ENCODE measurements at places on chromosomes 6 and 20.

DNA sequence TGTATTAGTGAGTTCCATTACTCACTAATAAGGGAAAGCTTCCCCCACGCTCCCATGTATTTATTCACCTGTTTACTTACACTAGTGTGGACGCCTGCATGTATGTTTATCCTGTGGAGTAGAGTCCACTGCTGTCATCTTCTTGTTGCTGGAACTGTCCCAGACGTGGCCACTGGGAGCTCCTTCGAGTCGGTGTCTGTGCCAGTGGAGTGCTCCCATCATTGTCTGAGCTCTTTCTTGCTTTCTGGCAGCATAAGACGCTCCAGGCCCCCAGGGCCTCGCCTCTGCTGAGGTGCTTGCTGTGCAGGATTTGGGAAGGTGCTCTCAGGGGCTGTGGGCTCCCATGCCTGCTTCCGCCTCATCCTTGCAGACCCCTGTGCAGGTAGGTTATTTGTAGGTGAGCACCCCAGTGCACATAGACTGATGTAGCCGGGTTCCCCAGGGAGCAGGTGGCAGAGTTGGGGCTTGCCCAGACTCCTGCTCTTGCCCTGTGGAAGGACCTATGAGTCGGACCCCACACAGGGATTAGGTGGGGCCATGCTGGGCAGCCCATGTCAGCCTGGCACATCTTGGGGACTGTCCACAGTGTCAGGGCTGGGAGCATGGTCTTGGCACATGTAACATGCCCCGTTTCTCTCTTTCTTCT, 16.6 kb downstream of the PHACTR3 start:
- no peak for DNase-seq

- DNase-seq, result no peak
Observed at GRCh38 chr6:54107470-54108090, 3.7 kb upstream of the MLIP start.

DNA sequence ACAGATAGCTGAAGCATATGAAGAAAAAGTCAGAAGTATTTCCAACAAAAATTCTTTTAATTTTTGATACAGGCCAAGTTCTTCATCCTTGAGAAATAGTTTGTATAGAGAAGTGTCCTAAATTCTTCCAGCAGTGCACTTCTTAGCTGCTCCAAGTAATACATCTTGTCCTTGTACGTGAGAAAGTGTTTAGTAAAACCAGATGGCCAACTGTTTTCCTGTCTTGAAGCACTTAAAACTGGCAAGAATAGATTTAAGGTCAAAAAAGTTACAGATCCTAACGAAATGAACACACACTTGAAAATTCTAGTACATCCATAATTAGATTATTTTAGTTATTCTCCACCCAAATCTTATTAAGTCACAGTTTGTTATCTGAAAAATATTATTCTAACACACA, 52.2 kb upstream of the HSF2 start:
- no peak for DNase-seq

DNA sequence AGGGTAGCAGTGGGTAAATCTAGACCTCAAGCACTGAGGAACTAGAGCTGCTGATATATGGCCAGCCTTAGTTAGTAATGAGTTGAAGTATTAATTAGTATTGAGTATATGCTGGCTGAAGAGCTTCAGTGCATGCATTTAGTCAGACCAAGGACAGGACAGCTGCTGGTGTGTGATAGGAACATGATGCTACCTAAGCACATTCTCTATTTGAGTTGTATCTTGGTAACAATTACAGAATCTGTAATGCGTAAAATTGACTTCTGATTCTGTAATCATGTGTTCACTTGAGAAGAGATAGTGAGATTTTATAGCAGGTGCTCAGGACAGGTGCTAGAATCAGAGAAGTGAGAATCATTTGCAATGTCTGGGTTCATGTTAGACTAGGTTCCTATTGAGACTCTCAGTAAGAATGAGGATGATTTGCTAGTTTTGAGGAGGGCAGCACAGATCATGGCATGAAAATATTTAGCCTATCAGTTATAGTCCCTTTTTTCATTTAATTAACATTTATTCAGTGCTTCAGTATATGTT, 369.4 kb upstream of the HS3ST5 start:
- no peak for DNase-seq

GRCh38 chr6:89281779-89282246, 33.3 kb downstream of the GABRR2 start:
- DNase-seq, result no peak

DNA sequence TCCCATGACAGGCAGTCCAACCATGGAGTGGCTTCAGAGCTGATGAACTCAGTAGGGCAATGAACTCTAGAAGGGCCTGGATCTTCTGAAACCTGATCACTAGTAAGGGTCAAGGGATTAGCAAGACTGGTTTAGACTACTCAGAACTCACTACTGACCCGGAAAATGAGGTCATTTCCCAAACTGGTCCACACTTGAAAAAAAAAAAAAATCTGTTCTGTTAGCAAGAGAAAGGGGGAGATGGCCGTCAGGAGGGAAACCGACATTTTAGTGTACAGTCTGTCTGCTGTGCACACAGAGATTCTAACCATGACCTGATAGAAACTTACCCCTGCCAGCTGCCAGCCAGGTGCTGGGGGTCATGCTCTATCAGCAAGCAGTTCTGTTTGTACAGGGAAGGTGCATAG, 262.4 kb upstream of the AGPAT4 start:
- no peak for DNase-seq

DNA sequence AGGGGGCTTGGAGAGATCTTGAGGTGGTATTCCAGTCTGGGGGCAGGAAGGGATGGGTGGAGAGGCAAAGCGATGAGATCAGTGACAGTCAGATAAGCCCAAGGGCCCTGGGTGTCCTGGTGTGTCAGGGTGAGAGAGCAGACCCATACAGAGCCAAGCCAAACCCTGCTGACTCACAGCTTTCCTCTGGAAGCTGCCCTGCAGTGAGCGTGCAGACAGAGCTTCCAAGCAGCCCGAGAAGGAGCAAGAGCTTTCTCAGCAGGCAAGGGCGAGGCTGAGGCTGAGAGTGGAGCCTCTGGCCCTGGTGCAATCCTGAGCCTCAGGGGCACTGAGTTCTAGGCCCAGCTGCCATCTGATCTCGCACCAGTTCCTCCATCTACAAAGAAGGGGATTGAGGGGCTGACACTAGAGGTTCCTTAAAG, 91.1 kb upstream of the HIVEP1 start:
- DNase-seq, result peak; percentile 40

- no peak for DNase-seq
Observed at GRCh38 chr6:113381232-113381631, 475.9 kb upstream of the MARCKS start.

- DNase-seq, result no peak
Observed at GRCh38 chr6:81996414-81996813, 243.9 kb upstream of the TENT5A start.

GRCh38 chr20:37233548-37234253, 27.9 kb downstream of the GHRH start:
- DNase-seq, result no peak

DNA sequence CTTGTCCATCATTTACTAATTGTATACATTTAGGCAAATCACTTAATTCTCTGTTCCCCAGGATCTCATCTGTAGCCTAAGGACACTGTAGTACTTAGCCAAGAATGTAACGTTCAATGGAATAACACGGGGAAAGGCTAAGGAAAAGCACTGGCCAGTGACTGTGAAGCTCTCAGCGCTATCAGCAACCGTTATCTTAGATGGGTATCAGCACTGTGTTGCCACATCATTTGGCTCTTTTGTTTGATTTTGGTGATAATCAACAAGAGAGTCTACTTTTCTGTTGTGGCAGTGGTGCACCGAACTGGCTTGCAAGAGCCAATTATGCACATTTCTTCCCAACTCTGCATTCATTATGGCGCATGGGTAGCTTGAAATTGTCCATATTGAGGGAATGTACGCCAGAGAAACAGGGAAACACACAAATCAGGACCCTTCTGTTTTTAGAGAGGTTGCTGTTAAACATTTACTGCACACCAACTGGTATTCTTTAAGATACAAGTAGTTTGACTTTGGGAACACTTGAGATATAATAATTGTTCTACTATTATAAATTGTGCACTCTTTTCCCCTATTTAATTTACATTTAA, 93.7 kb upstream of the C6orf118 start:
- DNase-seq, result no peak

GRCh38 chr6:4677011-4677750, 99.0 kb upstream of the CDYL start:
- DNase-seq, result no peak

- no peak for DNase-seq
Observed at GRCh38 chr6:51585264-51585663, 502.1 kb downstream of the PKHD1 start.

GRCh38 chr6:134081506-134081905, 29.1 kb upstream of the SLC2A12 start:
- no peak for DNase-seq

GRCh38 chr20:1187605-1188171, 2.9 kb upstream of the TMEM74B start:
- DNase-seq, result no peak

- DNase-seq, result no peak
Observed at GRCh38 chr6:155115893-155116570, 120.9 kb downstream of the TIAM2 start.

- no peak for DNase-seq
Observed at GRCh38 chr20:3930265-3931206, 41.3 kb downstream of the PANK2 start.

DNA sequence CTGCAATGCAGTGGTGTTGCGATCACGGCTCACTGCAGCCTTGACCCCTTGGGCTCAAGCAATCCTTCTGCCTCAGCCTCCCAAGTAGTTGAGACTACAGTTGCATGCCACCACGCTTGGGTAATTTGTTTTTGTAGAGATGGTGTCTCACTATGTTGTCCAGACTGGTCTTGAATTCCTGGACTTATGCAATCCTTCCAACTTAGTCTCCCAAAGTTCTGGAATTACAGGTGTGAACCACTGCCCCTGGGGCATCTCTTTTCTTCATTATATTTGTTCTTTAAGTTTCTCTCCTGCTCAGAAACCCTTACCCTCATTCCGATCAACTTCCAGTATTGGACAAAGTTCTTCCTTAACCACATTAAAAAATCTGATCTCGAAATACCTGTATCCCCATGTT, 44.7 kb upstream of the DEK start:
- no peak for DNase-seq

DNA sequence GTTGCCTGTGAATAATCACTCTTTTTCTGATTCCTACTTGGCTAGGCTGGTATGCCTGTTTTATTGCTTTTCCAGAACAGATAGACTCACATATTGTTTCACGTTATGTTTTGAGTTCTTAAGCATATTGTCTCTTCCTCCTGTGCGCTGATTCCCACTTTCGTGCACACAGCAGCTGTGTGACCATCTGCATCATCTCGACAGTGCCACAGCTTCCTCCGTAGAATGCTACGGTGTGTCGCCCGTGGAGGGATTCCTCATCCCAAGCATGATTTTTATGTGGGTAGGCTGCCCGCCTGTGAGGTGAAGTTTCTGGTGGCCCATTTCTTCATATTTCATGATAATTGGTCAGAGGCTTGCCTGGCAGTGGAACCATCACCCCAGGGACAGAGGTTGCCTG, 31.8 kb downstream of the PLCB4 start:
- DNase-seq, result no peak

GRCh38 chr6:93721386-93722048, 302.2 kb upstream of the EPHA7 start:
- DNase-seq, result no peak

DNA sequence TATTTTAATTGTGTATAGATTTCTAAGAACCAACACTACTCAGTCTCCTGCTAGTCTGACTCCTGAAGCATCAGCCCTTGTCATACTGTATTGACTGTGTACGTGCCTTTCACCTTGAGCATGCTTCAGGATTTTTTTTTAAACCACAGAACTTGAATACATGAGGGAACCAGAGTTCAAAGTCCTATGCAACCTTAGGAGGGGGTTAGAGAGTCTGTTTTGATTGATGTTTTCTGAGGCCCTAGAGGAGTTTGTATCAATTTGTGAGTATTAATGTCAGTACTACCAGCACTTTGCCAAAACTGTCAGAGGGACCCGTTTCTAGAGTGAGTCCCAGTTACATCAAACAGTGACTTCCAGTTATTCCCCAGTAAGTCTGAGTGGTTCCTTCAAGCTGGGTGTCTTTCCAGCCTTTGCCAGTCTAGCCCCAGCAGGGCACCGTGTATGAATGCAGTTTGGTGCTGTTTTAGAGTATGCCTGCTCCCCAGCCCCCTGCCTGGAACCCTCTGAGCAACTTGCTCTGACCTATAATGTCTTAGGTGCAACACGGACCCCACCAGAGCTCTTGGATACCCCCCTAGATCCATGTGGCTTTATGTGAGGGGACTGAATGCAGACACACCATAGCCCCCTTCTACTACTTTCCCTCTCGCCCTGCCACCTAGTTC, 8.5 kb downstream of the TP53INP2 start:
- no peak for DNase-seq

- DNase-seq, result no peak
Observed at GRCh38 chr6:18445228-18445627, 58.1 kb downstream of the RNF144B start.

- DNase-seq, result no peak
Observed at GRCh38 chr20:42441864-42442331, 747.8 kb downstream of the PTPRT start.

- no peak for DNase-seq
Observed at GRCh38 chr20:13915284-13915683, 75.1 kb downstream of the SEL1L2 start.

DNA sequence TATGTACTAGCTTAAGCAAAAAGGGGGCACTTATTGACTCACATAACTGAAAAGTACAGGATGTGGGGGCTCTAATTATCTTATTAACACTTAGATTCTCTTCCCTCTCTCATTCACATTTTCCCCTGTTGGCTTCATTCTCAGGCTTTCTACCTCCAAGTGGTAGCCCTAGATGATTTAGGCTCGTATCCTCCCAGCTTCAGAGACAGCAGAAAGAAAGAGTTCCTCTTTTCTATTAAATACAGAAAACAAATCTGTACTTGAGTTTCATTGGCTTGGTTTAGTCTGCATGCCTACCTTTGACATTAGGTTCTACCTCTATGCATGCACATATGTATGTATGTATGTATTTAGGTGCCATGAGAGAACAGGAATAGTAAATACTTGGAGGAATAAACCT, 15.5 kb upstream of the E2F3 start:
- DNase-seq, result no peak

DNA sequence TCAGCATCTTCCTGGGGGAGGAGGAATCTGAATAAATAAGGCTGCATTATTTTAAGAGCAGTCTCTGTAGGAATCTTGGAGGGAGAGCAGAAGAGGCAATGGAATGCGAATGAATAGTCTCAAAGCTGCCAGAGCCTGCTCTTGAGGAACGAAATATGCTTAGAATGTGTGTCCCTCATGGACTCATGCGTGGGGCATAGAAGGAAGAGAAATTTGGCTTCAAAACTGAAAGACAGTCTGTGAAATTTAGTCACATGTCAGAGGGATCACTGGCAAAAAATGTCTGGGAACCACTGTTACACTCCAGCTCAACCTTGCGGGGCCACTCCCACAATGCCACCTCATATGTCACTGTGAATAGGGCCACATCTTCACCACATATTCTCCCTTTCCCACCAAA, 95.5 kb downstream of the GJA10 start:
- no peak for DNase-seq
